Activated CD8-positive, alpha-beta memory T cell treated with anti-CD3 and anti-CD28 coated beads, Interleukin-2, amount 10 ng/mL, durations not matched to agents 7 days and 5 days (primary cell): ENCODE measurements at places on chromosomes 13 and 19. TPM values are rescaled to one million over a fixed set of nuclear protein-coding genes. Genes with fewer than 3 reads are reported as not detected.

The PSG11 gene
- not detected for total RNA-seq

The CYP4F2 gene
- not detected for total RNA-seq

The RYR1 gene
- total RNA-seq = 1.5 TPM

The ZNF625 gene
- total RNA-seq = 3.9 TPM

The LILRA6 gene
- total RNA-seq = not detected

The GPC6 gene
- not detected for total RNA-seq

The NCCRP1 gene
- not detected for total RNA-seq

The CYP4F22 gene
- 1.9 TPM for total RNA-seq
